ENCODE measurements at places on chromosomes 11 and 22.

DNA sequence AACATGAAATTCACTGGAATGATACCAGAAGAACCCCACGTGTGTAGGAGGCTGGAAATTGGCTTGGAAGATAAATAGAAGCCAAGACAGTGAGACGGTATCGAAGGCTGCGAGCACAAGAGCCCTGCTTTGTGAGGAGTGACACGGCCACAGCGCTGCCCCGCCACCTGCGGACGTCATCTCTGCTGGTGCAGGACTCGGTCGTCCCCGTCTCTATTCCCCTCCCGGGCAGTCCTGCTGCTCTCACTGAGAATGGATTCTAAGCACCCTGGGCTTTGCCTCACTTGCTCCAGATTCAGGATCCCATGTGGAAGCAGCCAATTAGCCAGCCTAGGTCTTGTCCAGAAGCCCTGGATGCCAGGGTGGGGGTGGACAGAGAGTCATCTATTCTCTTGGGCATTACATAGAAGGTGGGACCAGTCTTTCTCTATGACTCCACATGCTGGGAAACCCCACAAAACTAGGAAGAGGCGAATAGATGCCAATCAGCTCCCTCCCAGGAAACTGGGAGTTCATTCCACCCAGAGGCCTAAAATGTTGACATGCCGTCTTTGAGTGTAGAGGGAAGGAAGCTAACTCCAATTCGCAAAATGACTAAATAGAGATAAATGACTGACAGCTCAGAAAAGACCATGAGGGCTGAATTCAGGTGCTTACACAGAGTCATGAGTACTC is 25.1 kb downstream of the APOL3 start:
- H3K4me1 ChIP-seq, result no peaks in the 10 kb centered on the region
- peaks cover 4% of the 10 kb centered on the region for H3K36me3 ChIP-seq
- no peak overlapping the region for H3K27ac ChIP-seq
- H3K4me3 ChIP-seq, result no peak overlapping the region

DNA sequence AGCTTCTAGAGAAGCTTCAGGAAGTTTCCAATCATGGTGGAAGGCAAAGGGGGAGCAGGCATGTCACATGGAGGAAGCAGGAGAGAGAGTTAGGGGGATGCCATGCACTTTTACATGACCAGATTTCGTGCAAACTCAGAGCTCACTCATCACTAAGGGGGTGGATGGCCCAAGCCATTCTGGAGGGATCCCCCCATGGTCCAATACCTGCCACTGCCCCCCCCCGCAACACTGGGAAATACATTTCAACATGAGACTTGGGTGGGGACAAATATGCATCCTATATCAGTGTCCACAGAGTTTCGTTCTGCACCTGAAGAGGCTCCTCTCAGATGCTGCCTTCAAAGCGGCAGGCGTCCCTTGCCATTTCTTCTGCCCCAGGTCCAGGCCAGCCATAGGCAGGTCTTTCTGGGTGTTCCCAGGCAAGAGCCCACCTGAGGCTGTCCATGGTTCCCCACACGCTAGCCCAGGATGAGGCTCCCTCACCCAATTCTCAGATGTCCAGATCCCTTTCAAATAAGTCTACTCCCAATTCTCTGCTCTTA is 1344.3 kb downstream of the TBC1D22A start:
- no peaks in the 10 kb centered on the region for H3K36me3 ChIP-seq
- no peaks in the 10 kb centered on the region for H3K27me3 ChIP-seq
- no peaks in the 10 kb centered on the region for H3K4me1 ChIP-seq

- H3K27me3 ChIP-seq, result no peaks in the 10 kb centered on the region
- no peak for DNase-seq
These were observed 104.1 kb downstream of the MPPED1 start for GRCh38 chr22:43515902-43516301.

- H3K4me1 ChIP-seq, result no peaks in the 10 kb centered on the region
- no peak overlapping the region for H3K27ac ChIP-seq
- H3K4me3 ChIP-seq, result no peak overlapping the region
- no peaks in the 10 kb centered on the region for H3K36me3 ChIP-seq
These were observed 152.8 kb downstream of the CHST1 start for GRCh38 chr11:45512471-45513148.

- peaks cover 19% of the 10 kb centered on the region for H3K4me1 ChIP-seq
- no peak for DNase-seq
- no peak overlapping the region for H3K4me3 ChIP-seq
These were observed 3.8 kb downstream of the AMOTL1 start for GRCh38 chr11:94771951-94772350.

GRCh38 chr22:46758867-46759290 is 3.6 kb upstream of the TBC1D22A start:
- no peak for DNase-seq
- no peaks in the 10 kb centered on the region for H3K36me3 ChIP-seq
- H3K4me3 ChIP-seq, result no peak overlapping the region
- peaks cover 22% of the 10 kb centered on the region for H3K4me1 ChIP-seq

DNA sequence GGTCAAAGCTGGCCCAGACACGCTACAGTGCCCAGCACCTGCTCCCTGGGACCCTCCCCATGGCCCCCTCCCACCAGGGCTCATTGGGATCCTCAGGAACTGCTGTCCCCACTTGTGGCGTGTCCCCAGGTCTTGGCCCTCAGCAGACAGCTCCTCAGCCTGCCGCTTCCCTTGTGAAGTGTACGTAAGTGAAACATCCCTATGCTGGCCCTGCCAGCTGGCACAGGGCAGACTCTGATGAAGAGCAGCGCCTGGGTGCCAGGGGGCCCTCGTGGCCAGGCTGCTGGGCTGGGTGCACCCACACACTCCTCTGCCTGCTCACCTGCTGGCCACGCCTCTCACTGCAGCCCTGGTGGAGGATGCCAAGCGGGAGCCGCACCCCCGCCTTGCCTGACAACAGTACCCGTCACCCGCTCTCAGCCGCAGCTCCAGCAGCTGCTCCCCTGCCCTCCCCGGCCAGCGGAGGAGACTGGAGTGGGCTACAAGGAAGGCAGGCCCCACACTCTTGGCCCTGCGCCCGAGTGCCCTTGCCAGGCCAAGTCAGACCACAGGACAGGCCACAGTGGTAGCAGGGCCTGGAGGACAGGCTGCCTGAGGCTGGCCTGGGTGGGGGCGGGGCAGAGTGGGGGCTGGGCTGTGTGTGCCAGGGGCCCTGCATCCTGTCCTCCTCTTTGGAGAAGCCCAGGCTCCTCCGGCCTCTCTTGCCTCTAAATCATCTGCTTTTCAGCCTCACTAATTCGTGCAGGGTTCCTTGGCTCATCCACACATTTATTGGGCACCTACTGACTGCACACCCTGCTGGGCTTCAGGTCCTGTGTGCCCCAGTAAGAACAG is 39.5 kb downstream of the IGF2 start:
- no peaks in the 10 kb centered on the region for H3K36me3 ChIP-seq
- no peaks in the 10 kb centered on the region for H3K27me3 ChIP-seq
- no peaks in the 10 kb centered on the region for H3K4me1 ChIP-seq
- H3K27ac ChIP-seq, result no peak overlapping the region

- no peaks in the 10 kb centered on the region for H3K36me3 ChIP-seq
- H3K27me3 ChIP-seq, result no peaks in the 10 kb centered on the region
These were observed 7.8 kb downstream of the OR8K5 start for GRCh38 chr11:56152333-56152732.

DNA sequence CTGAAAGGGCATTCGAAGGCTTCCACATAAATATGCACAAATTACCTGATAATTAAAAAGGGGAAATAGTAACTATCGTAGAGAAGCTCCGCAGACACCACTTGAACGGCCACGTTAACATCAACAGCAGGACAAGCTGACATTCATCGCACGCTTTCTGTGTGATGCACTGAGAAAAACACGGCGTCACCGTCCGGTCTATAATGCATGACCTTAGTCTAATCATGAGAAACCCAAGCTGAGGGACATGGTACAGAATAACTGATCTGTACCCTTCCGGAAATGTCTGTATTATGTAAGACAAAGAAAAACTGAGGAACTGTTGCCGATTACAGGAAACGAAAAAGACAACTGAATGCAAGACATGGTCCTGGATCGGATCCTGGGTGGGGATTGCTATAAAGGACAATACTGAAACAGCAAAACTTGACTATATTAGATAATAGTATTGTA is 678 bp upstream of the RANGAP1 start:
- DNase-seq, result no peak
- H3K36me3 ChIP-seq, result peaks cover 11% of the 10 kb centered on the region
- peaks cover 40% of the 10 kb centered on the region for H3K4me1 ChIP-seq

GRCh38 chr11:1497600-1497999 is 11.0 kb upstream of the MOB2 start:
- H3K27me3 ChIP-seq, result no peaks in the 10 kb centered on the region
- no peaks in the 10 kb centered on the region for H3K36me3 ChIP-seq
- no peak overlapping the region for H3K4me3 ChIP-seq
- H3K4me1 ChIP-seq, result peaks cover 14% of the 10 kb centered on the region
- no peak for DNase-seq

All from thoracic aorta (tissue), 2 donors.